Stimulated activated CD4-positive, alpha-beta T cell treated with anti-CD3 and anti-CD28 coated beads, Interleukin-4, amount 100 ng/mL, for 1 hour (primary cell): ENCODE measurements at places on chromosomes 3 and 15.

DNA sequence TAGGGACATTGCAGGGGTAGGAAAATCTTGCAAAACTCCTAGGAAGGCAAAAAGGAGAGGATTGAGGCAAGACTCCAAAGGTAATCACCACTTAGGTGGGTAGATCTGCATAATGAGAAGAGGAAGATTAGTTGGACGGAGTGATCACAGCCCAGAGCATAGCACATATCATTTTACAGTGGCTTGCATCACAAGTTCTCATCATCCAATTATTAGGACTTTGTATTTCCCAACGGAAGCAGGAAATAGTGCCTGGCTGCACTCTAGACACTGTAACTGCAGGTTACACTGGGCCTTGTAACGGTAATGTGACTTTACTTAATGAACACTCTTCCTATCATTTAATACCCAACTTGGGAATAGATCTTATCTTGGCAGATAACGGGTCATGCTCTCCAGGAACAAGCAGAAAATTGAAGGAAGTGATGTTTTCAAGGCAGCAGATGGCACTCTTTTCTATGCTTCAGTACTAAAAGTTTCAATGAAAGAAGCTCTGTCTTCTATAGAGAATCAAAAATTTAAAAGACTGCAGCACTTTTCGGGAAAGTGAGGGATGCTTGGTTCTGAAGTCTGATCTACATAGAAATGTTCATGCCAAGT is 101.9 kb upstream of the KCNMB2 start:
- no peak for DNase-seq

DNA sequence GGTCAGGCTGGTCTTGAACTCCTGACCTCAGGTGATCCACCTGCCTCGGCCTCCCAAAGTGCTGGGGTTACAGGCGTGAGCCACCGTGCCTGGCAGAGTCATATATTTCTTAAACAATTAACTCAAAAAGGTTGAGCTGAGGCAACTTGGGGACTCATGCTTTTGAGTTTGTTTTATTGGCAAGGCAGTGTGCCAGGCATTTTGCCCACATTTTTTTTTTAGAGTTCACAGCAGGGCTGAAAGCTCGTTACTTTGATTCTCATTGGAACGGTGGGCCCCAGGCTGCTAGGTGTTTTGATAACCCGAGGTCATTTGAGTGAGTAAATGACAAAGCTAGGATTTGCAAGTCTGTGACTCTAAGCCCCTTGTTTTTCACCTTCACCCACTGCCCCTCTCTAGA is 76.2 kb downstream of the CCK start:
- DNase-seq = no peak

DNA sequence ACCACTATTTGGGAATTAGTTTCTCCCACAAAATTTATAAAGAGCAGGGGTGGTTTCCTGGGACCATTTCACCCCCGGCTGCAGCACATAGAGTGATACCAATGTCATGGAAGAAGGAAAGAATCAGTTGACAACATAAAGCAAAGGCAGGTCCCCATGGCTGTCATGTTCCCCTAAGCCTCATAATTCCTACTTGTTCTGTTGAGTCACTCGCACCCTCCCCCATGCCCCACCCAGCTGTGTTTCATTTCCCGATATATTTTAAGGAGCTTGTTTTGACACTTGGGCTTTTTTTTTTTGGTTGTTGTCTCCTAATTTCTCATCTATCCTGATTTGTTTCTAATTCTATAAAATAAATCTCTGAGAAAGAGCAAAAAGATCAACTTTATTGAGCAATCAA is 24.9 kb downstream of the ERC2 start:
- no peak for DNase-seq

DNA sequence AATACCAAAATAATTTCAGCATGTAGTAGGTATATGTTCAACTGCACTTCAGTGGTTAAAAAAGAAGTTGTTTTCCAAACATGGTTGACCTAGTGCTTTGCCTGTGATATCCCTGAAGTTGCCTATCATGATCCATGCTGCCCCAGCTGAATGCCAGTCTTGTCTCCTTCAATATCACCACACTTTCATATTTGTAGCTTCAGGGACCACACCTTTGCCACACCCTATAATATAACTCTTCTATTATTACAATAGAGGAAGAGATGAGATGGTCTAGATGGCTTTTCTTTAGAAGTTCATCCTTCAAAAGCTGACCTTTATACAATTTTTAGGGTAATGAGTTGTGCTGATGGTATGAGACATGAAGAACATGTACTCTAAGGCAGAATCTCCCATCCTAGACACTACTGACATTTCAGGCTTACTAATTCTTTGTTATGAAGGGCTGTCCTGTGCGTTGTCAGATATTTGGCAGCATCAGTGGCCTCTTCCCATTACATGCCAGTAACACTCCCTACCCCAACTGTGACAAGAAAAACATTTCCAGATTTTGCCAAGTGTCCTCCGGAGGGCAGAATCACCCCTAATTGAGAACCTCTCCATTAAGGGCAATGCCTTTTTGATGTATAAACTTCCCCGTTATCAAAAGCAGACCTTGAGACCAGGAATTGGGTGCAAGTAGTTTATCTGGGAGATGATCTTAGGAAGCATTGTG is 76.2 kb upstream of the PLCL2 start:
- DNase-seq = no peak

- peak; percentile 7 for DNase-seq
Observed at GRCh38 chr3:184710870-184711492, 883 bp downstream of the MAGEF1 start.

- DNase-seq = no peak
Observed at GRCh38 chr3:184815046-184815930, 3.3 kb downstream of the VPS8 start.

DNA sequence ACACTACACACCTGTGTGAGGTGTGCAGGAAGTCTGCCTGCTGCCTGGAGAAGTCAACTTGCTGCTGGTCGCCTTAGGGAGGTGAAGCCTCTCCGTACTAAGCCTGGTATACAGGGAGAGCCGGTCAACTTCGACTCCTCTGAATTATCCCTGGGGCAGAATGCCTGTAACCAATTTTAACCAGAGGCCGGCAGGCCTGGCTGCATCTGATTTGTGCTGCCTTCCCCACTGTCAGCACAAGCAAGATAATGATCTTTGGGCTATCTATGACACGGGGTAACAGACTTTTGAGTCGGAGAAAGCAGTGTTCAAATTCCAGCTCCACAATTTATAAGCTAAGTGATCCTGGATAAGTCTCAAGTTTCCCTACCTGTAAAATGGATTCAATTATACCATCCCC is 42.3 kb downstream of the MAGEF1 start:
- DNase-seq = no peak

GRCh38 chr3:27666272-27666671 is 55.9 kb downstream of the EOMES start:
- no peak for DNase-seq

DNA sequence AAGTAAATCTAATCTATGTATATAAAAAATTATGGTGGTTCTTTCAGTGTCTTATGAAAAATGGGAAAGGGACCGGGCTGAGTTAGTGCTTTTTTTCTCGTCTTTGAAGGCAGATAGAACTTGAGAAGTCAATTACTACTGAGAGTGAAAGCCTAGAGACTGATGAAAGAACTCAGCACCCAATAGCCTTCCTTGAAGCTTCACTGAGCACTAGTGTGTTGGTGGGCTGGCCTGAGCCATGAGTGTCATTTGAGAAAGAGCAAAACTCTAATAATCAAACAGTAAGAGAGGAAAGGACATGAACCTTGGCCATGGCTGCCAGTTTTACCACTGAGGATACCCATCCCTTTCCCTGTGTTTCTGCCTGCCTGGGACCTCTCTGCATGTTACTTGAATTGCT is 428.3 kb upstream of the RASGRP1 start:
- no peak for DNase-seq

DNA sequence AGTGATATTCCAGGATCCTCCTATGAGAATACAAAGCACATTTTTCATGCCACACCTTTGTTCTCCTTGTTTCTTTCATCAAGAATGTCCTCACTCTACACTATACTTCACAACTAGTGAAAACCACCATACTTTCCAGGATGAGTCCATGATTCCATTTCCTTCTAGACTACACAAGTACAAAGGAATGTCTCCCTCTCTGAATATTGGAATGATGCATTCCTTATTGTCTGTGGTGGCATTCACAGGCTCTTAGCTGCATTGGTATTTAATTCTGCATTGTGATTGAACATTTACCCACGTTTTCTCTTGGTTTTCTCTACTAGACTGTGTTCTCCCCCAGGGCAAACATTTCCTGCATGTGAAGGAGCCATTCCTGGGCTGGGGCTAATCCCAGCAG is 217.5 kb downstream of the RAP2B start:
- DNase-seq = no peak

DNA sequence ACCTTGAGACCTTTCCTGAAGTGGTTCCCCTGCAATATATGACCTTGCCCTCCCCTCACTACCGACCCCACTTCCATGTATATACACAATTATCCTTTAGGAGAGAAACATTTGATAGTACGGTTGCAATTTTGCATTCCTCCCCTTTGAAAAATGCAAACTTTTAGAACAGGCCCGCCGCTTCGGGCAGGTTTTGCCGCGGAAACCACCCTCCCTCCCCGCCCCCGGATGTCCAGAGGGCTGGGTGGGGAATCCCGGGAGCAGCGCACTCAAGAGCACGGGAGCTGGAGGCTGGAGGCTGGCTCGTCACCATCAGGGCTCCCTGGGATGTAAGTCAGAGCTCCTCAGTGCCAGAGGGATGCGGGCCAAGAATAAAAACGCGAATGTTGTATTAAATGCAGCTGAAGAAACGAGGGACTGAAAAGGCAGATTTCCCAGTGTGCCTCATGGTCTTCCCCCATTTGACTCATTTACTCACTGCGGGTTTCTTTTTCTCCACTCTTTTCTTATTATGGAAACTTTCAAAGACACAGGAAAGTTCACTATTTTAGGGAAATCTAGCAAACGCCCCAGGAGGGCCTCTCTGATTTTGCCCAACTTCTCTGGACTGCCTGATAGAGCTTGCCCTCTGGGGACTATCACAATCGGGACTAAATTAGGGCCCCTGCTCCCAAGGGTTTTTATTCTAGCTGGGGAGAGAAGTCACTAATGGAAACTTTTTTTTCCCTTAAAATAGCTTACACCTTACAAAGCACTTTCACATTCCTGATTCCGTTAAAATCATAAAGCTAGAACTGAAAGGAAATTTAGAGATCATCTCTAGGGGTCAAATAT is 2.9 kb upstream of the USP3 start:
- DNase-seq = peak; percentile 38

DNA sequence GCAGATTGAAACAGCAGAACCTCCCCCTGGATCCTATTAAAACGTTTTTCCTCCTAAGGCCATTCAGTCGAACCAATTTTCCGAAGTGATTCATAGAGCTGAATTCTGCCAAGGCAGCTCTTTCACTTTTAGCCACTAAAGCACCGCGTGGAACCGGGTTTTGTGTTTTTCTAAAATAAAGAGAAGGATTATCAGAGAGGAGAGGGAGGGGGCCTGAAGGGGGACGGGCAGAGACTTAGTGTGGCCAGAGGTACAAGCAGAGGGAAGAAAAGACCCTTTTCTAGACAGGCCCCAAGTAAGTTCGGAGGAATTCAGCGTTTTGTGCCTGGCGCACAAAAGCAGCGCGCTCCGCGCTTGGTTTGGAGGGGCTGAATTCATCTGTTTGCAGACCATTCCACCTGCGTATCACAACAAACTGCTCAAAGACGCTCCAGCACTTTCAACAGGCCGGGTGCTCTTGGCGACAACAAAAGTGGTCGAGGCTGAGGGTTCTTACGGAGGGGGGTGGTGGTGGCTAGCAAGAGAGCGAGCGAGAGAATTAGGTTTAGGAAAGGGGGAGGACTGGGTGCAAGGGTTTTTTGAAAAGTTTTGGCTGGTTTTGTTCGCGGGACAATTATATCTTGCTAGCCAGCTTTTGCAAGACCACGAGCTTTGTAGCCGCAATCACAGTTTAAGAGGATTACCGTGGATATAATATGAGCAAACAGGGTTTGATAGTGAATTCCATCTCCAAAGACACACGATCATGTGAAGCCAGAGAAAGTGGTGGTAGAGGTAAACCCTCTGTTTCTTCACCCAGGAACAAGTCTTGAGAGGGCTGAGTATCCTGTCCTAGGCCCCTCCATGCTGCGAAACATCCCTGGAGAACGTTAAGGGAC is 1.2 kb upstream of the FEZF2 start:
- DNase-seq = no peak

DNA sequence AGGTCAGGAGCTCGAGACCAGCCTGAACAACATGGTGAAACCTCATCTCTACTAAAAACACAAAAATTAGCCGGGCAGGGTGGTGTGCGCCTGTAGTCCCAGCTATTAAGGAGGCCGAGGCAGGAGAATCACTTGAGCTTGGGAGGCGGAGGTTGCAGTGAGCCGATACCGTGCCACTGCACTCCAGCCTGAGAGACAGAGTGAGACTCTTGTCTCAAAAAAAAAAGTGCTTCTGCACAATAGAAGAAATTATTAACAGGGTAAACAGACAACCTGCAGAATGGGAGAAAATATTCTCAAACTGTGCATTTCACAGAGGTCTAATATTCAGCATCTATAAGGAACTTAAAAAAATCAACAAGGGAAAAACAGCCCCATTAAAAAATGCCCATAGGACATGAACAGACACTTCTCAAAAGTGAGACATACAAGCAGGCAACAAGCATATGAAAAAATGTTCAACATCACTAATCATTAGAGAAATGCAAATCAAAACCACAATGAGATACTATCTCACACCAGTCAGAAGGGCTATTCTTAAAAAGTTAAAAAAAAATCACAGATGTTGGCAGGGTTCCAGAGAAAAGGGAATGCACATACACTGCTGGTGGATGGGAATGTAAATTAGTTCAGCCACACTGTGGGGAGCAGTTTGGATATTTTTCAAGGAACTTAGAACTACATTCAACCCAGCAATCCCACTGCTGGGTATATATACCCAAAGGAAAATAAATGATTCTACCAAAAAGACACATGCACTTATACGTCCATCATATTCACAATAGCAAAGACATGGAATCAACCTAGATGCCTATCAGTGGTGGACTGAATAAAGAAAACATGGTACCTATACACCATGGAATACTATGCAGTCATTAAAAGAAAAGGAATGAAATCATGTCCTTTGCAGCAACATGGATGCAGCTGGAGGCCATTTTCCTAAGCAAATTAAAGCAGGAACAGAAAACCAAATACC is 75.5 kb downstream of the MSL2 start:
- DNase-seq = no peak

GRCh38 chr15:45842151-45842550 is 207.3 kb downstream of the SQOR start:
- DNase-seq = no peak

DNA sequence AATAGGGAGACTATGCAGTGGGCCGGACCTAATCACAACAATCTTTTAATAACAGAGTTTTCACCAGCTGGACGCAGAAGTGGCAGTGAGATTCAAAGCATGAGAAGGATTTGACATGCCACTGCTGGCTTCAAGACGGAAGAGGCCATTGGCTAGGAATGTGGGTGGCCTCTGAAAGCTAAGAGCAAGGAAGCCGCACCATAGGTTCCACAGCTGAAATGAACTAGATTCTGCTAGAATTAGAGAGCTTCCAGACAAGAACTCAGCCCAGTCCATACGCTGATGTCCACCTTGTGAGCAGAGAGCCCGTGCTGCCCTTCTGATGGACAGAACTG is 6.9 kb upstream of the NCBP2 start:
- DNase-seq = no peak

GRCh38 chr3:88235102-88235501 is 85.3 kb downstream of the C3orf38 start:
- no peak for DNase-seq

- no peak for DNase-seq
Observed at GRCh38 chr15:60074181-60074885, 70.2 kb downstream of the FOXB1 start.

- no peak for DNase-seq
Observed at GRCh38 chr3:185960522-185961288, 22.9 kb upstream of the TRA2B start.
